A549 treated with DMSO at 1 μM for 4 hours (cell line): ENCODE measurements at places on chromosomes 11 and 22. TPM values are rescaled to one million over a fixed set of nuclear protein-coding genes. Genes with fewer than 3 reads are reported as not detected.

TMEM132A gene
- total RNA-seq = 128 to 202 TPM (median 168 TPM) in 5 replicates

HPX gene
- 0.32 to 1.4 TPM (median 0.49 TPM) in 5 replicates for total RNA-seq

OTOG gene
- not detected in 5 replicates for total RNA-seq

STIP1 gene
- 253 to 292 TPM (median 270 TPM) in 5 replicates for total RNA-seq

OR6A2 gene
- total RNA-seq = not detected in 5 replicates

APOBEC3B gene
- total RNA-seq = 28.1 to 32.2 TPM (median 30.9 TPM) in 5 replicates

POU2AF2 gene
- total RNA-seq = not detected in 5 replicates

GLYATL1 gene
- total RNA-seq = not detected in 5 replicates

TMEM109 gene
- 116 to 131 TPM (median 128 TPM) in 5 replicates for total RNA-seq

ENTHD1 gene
- total RNA-seq = not detected in 5 replicates

TOM1 gene
- total RNA-seq = 15.7 to 17.5 TPM (median 16.3 TPM) in 5 replicates

PAX6 gene
- 1.1 to 2.0 TPM (median 1.6 TPM) in 5 replicates for total RNA-seq

LDHA gene
- total RNA-seq = 2,181 to 3,051 TPM (median 2,653 TPM) in 5 replicates

KBTBD3 gene
- 0.89 to 2.2 TPM (median 2.0 TPM) in 5 replicates for total RNA-seq

APLNR gene
- total RNA-seq = 0.06 to 0.20 TPM (median 0.11 TPM) in 5 replicates

MB gene
- total RNA-seq = 6.0 to 11.2 TPM (median 6.8 TPM) in 5 replicates

RCOR2 gene
- total RNA-seq = 0.96 to 1.3 TPM (median 1.00 TPM) in 5 replicates

KRTAP5-2 gene
- total RNA-seq = not detected in 5 replicates

MMP1 gene
- 0.85 to 1.6 TPM (median 1.4 TPM) in 5 replicates for total RNA-seq

CARD10 gene
- total RNA-seq = 31.4 to 41.7 TPM (median 39.2 TPM) in 5 replicates

APBB1 gene
- 17.0 to 20.3 TPM (median 17.8 TPM) in 5 replicates for total RNA-seq

TRABD gene
- 23.1 to 37.1 TPM (median 32.9 TPM) in 5 replicates for total RNA-seq

ZBED5 gene
- total RNA-seq = 30.5 to 43.0 TPM (median 38.2 TPM) in 5 replicates

SLC22A6 gene
- total RNA-seq = not detected in 5 replicates

KRTAP5-9 gene
- total RNA-seq = not detected in 5 replicates

RAB39A gene
- 0.43 to 0.91 TPM (median 0.78 TPM) in 5 replicates for total RNA-seq

TRIM49 gene
- not detected in 5 replicates for total RNA-seq

ACR gene
- total RNA-seq = 0.06 TPM in 2 of 5 replicates, not detected in the others

MYRF gene
- total RNA-seq = 16.3 to 22.1 TPM (median 20.9 TPM) in 5 replicates

ANO3 gene
- 0.01 to 0.06 TPM in 2 of 5 replicates, not detected in the others for total RNA-seq

SLC22A12 gene
- not detected in 5 replicates for total RNA-seq

SUSD2 gene
- 54.2 to 70.2 TPM (median 58.4 TPM) in 5 replicates for total RNA-seq

RTN4R gene
- total RNA-seq = 5.5 to 10.0 TPM (median 8.8 TPM) in 5 replicates

MRGPRF gene
- 0.07 to 0.15 TPM (median 0.14 TPM) in 3 of 5 replicates, not detected in the others for total RNA-seq

SCGB2A2 gene
- total RNA-seq = not detected in 5 replicates

TRIM29 gene
- 5.0 to 6.7 TPM (median 5.6 TPM) in 5 replicates for total RNA-seq

DERL3 gene
- 0.43 to 0.69 TPM (median 0.47 TPM) in 5 replicates for total RNA-seq

MS4A5 gene
- total RNA-seq = not detected in 5 replicates
